ENCODE measurements at places on chromosomes 2 and 18.

GRCh38 chr2:216478151-216478550 is 20.5 kb upstream of the RPL37A start:
- DNase-seq, result no peak

- DNase-seq, result no peak
Measured at GRCh38 chr2:75563591-75563990, 2.9 kb upstream of the EVA1A start.

- peak; percentile 32 for DNase-seq
Measured at GRCh38 chr18:63073481-63073880, 246.1 kb downstream of the BCL2 start.

DNA sequence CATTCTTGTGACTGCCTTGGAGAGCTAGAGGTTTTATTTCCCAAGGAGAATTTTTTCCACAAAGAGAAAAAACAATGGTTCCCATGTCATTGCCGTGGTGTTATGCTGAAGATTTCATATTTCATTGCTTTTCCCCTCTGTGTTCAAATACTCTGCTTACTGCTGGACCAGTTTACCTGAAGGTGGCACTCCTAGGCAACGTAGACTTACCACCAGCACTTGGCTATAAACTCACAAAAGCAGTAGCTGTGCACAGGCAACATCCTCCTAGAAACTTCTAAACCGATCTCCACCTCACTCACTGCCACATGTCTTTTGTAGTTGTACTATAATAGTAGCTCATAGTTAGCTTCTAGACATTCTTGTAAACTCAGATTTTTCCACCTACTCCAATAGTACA is 1319.7 kb upstream of the CRIM1 start:
- no peak for DNase-seq

GRCh38 chr2:241437179-241437578 is 71.2 kb downstream of the STK25 start:
- DNase-seq, result no peak

DNA sequence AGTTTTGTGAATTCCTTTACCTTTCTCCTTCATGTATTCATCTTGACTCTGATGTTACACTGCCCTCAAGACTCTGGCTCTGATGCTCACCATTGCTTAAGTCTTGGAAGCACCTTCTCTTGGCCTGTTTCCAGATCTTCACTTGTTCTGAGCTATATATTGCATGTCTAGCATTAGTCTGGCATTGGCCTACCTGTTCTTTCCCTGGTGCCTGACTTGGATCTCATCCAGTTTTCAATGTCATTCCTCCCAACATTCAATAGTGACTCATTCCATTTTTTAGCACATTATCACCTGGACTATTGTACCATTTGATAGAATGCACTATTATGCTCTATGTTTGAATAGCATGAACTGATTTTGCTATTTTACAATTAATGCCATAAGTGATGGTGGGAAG is 127.3 kb upstream of the NYAP2 start:
- DNase-seq, result no peak

DNA sequence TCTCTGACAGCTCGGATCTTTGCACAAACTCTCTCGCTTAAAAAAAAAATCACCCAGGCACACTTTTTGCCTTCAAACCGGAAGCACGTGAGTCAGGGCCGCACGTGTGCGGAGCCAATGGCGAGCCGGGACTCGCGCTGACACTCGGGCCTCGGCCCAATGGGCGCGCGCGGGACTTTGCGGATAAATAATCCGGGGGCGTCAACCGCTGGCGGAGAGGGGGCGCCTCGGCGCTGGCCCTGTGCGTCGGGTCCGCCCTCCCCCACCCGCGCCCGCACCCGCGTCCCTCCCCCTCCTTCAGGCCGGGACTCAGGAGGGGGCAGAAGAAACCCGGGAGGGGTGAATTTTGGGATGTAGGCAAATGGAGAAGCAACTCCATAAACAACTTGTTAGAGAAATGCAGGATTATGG is 319 bp upstream of the EN1 start:
- no peak for DNase-seq

- DNase-seq, result no peak
Measured at GRCh38 chr2:239358062-239358754, 42.6 kb downstream of the HDAC4 start.

- no peak for DNase-seq
Measured at GRCh38 chr2:86035376-86035882, 70.3 kb downstream of the POLR1A start.

- DNase-seq, result no peak
Measured at GRCh38 chr2:101409699-101410098, 22.4 kb upstream of the CREG2 start.

DNA sequence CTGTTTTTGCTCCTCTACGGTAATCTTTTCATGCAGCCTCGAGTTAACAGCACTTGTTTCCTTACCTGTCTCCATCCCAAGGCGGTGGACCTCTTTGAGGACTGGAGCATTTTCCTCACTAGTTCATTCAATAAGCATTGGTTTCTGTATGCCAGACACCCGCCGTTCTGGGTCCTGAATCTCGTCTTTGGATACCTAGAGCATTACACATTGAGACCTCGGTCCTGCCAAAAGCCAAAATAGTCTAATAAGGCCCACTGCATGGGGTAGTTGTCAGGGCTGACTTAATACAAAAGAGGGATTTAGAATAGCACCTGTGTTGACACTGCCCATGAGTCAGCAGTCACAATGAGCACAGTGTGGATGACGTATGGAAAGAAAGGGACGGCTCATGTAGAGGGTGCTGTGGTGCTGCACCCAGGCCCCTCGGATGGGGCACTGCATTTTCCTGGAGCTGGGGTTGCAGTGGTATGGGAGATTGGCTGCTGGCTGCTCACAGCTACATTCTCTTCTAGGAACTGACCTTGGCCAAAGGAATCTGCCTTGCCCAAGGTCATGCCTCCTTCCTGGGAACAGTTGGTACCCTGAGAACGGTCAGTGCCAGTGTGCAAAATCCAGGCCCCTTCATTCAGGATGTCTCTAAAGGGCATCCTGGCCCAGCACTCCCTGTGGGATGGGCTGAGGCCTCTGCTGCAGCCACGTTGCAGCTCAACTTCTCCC is 126.9 kb upstream of the NCK2 start:
- no peak for DNase-seq

DNA sequence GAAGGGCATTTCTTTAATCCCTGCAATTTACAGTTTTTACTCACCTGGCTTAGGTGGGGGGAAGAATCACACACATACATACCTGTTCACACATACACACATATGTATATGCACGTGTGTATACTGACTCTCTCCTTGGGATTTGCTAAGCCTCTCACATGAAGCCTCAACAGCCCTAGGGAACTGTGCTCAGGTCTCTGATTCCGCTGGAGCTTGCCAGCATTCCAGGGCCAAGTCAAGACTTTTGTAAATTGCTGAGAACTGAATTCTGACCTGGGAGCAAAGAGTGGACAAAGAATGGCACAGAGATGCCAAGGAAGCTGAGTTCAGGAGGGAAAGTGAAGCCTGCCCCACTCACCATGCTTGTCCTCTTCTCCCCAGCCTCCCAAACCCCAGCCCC is 177.3 kb downstream of the TMEM247 start:
- DNase-seq, result no peak

DNA sequence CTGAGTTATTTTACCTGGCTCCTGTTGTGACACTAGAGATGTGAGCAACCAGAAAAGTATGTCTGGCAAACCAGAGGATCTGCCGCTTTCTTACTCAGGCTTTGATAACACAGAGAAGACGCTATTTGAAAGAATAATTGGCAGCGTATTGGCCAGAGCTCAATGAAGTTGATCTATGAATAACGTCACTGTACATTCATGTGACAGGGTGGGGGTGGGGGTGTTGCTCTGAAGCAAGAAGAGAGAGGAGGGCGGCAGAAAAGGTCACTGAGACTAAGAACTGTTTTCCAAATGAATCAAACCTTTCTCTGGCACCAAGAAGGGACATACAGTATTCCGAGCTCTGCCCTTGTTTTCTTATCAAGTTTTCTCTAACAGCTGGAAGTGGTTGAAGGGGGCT is 1.7 kb upstream of the ONECUT2 start:
- DNase-seq, result no peak

DNA sequence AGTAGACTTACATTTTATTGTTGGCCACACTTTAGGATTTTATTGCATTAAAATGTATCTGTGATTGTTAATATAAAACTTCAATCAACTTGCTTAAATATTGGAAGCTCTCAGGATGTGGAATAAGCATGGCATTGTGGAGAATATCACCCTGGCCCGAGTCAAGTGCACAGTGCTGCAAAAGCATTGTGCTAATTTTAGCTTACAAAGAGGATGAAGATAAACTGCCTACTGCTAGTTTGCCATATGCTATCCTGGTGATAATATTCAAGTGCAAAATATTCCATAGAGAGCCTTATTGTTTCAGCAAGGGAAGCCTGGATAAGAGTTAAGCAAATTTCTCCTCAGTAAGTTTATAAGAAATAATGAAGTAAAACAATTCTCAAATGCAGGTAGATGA is 54.5 kb downstream of the MEIS1 start:
- no peak for DNase-seq

GRCh38 chr2:176566961-176567360 is 297.7 kb downstream of the MTX2 start:
- DNase-seq, result no peak

- DNase-seq, result no peak
Measured at GRCh38 chr2:227789803-227790202, 23.8 kb upstream of the CCL20 start.

- DNase-seq, result no peak
Measured at GRCh38 chr2:223954401-223954800, 2.9 kb upstream of the MRPL44 start.

DNA sequence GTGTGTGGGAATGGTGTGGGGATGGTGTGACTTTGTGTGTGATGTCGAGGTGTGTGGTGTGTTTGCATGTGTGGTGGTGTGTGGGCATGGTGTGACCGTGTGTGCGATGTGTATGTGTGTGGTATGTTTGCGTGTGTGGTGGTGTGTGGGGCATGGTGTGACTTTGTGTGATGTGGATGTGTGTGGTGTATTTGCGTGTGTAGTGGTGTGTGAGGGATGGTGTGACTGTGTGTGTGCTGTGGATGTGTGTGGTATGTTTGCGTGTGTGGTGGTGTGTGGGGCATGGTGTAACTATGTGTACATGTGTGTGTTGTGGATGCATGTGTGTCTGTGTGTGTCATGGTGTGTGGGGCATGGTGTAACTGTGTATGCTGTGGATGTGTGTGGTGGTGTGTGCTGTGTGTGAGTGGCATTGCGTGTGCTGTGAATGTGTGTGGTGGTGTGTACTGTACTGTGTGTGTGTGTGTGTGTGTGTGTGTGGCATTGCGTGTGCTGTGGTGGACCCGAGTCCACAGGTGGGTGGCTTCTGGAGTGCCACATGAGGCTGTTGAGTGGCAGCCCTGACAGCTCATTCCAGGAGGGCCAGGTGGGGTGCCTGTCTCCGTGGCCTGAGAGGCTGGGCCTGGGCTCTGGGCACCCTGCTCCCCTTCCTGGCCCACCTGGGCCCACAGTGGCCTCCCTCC is 14.7 kb downstream of the ODC1 start:
- DNase-seq, result no peak

DNA sequence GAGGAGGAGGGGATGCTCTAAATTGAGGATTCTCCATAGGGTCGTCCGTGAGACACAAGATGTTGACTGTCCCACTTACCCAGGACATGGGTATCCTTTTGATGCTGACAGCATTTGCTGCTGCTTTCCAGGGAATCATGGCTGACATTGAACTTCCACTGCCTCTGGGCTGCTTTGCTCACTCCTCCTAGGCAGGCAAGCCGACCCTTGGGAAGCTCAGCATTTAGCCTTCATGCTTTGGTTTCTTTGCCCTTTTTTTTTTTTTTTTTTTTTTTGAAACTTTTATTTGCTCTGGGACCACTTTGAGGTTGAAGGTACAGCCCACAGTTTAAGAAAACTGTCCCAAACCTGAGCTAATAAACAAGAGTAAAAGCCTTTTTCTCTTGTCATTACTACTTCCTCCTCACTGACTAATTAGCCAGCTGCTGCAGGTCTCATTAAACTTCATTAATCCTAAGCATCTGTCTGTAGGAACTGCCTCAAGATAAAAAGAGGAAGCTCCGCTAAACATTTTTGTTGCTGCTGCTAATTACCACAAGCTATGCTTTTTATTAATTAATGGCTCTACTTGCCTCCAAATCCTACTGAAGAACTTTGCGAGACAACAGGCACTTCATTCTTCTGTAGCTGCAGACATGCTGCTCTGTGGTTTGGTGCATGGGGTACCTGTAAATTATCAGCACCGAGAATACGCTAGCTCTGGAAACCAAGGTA is 125.4 kb downstream of the SPTBN1 start:
- no peak for DNase-seq

DNA sequence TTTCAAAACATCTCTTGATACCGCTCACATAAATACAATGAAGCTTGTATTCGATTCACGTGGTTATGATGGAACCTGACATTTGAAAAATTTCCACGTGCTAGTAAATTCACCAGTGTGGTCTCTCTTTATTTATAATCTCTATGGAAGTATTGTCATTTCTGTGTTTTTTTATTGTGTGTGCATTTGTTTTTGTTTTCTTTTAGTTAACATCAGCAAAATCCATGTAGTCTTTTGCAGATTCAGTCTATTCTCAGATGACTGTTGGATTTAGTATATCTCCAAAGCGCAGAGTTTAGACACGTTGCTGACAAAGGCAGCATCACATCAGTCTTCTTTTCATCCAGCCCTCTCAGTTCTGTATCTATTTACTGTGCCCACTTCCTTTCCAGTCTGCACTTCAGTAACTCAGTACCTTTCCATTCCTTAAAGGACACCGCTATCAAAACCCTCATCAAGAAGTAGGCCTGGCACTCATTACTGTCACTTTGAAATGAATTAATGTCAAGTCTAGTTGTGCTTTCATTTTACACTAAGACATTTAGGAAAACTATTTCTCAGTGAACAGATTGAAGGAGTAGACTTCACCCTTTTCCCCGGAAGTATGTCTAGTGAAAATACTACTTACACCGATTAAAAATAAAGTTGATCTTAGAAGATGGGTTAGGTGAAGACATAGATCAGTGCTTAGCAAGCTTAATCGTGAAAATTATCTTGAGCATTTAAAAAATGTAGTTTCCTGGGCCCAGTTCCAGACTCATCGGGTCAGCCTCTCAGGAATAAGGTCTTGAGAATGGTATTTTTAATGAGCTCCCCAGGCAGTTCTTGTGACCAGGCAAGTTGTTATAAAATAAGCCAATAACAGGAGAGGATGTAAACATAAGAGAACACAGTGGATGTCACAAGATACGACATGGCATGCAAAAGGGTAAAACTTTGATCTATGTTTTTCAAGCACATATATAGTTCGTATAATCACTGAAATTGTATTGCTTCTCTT is 506.8 kb upstream of the ZEB2 start:
- no peak for DNase-seq

GRCh38 chr18:74064510-74064909 is 83.1 kb downstream of the FBXO15 start:
- no peak for DNase-seq
